ENCODE measurements at places on chromosomes 3 and 15.

- no peak for DNase-seq
Measured at GRCh38 chr3:116579840-116580239, 129.7 kb upstream of the TUSC7 start.

DNA sequence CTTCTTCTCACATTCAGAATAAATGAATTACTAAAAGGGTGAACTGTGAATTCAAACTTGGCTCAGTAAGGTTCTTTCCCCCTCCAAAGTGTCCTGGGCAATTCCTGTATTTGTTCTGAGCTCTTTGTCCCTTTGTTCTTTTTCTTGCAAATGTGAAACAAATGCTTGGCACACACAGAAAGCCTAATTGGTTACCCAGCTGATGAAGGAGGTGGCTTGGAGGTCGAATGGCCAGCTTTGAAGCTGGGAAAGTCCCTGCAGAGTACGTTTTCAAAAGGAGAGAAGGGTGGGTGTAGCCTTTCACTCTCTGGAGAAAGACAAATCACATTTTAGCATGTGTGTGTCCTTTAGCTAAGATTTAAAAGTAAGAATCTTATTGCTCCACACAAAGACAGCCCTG, 154.4 kb downstream of the PEX5L start:
- DNase-seq: no peak

DNA sequence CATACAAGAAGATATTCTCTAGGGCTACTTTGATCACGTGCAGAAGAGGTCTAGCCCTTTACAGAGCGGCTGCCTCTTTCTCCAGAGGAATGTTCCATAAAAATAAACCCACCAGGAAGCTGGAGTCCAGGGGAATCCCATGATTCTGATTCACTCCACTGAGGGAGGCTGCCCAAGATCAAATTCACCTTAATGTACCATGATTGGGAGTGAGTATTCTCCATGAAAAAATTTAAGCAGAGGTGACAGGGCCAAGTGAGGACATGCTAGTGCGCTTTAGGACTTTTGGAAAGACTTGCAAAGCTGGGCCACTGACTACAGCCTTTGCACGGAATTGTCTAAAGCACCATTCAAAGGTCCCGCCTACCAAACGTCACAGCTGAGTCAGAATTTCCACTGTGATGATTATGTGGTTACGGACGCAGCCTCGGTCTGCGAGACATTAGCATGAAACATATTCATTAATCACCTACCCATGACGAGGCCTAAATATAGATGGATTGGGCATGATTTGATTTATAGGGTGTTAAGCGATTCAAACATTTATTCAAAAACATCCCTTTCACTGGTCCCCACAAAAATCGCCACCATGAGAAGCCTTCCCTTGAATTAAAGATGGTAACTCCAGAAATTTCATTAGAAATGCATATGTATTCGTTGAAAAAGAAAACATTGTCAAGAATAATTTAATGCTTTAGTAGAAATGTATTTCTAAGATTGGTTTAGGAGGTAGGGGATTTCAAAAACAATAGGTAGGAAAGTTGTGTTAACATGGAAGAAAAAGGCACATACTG, 152.6 kb downstream of the GREM1 start:
- DNase-seq: peak; percentile 6

- peak; percentile 32 for DNase-seq
Measured at GRCh38 chr3:354432-354831, 157.9 kb downstream of the CHL1 start.

DNA sequence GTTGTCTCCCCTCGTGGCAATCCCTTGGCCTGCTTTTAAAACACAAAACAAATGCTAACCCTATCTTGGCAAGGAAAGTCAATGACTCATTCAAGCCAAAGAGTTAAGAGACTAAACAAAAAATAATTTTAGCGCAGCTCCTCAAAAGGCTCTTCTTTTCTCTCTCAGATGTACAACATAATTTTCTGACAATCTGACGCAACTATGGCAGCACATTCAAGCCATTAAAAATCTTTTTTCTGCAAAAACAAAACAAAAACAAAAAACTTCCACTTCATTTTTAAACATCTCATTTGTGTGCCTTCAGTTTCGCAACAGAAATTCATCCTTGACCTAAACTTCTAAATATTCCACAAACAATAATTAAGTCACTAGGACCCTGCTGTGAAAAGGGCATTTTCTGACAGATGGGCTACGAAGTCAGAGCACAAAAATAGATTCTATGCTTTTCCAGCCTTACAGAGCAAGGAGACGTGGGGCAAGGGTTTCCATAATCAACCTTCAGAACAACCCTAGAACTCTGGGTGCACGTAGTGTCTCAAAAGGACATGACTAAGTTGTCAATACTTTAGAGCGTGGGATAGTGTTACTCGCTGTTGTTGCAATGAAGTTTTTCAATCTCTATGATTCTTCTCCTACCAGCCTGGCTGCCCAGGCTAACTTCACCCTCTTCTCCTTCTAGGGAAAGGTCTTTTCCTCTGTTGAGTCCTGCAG, 84.3 kb downstream of the MB21D2 start:
- DNase-seq: no peak

GRCh38 chr3:77150759-77151158, 110.9 kb downstream of the ROBO2 start:
- no peak for DNase-seq

DNA sequence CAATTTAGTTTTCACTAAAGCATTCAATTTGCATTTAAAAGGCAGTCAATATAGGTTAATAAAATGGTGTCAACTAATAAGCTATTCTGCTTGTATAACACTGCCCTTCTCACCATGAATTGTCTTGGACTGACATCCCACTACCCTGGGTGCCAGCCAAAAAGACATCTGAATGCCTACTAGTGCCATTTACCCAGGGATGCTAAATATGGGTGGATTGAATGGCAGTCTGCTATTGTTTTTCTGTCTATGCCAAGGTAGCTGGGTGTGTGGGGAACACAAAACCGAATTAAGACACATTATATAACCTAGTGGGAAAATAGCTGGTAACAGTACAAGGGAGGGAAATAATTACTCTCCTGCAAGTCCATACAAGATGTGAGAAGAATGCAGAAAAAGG, 240.0 kb upstream of the CFAP20DC start:
- no peak for DNase-seq

GRCh38 chr15:34927726-34928125, 41.8 kb downstream of the AQR start:
- no peak for DNase-seq

DNA sequence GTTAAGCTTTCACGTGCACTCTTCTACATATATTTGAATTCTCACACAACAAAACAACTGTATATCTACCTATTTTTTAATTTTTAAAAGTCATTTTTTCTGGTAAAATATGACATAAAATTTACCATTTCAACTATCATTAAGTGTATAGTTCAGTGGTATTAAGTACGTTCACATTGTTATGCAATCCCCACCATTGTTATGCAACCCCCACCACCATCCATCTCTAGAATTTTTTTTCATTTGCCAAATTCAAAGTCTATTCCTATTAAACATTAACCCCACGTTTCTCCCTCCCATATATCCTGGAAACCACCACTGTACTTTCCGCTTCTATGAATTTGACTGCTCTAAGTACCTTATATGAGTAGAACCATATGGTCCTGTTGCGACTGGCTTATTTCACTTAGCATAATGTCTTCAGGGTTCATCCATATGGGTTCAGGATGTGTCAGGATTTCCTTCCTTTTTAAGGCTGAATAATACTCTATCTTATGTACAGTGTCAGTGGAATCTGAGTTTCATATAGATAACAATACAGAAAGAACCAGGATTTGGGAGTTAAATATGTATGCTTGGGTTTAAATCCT, 279.2 kb downstream of the DOCK3 start:
- DNase-seq: no peak

GRCh38 chr3:19016851-19017250, 131.5 kb upstream of the KCNH8 start:
- DNase-seq: no peak

Measured in stimulated activated CD4-positive, alpha-beta T cell treated with anti-CD3 and anti-CD28 coated beads, Interleukin-2, amount 100 ng/mL, for 48 hours (primary cell).